ENCODE measurements at places on chromosomes 11 and 22.

- DNase-seq: no peak
Observed at GRCh38 chr22:30073743-30074142, 6.5 kb upstream of the HORMAD2 start.

GRCh38 chr11:16047073-16047472 lies 309.3 kb downstream of the SOX6 start:
- DNase-seq: no peak

DNA sequence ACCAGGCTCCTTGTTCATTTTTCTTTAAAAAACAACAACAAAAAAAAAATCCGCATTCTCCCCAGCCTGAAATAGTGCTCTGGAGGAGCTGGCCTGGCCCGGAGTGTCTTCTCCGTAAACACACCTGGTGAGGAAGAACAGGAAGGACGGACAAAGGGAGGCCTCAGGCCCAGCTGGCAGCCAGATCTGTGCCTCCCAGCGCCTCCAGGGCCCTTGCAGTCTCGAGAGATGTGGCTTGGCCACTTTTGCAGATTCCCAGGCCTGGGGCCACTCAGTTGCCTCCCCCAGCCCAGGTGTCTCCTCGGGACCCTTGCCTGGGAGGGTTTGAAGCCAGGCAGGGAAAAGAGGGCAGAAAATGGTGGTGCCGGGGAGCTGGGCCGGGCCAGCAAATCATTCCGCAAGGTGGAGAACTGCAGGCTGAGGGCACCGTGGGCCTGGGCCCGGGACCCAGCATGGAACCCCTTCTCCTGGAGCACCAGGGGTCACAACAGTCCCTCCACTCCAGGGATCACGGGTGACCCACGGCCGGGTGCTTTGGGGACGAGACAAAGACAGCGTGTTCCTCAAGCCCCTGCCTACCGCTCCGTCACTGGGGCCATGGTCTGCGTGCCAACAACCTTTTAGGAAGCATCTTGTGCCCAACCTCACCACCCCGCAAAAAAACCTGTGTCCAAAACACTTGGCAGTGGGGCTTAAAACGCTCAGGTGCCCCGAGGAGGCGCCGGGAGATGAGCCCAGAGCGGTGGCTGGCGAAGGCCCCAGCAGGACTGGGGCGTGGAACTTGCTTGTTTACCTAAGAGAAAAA lies 67.1 kb upstream of the WNT7B start:
- DNase-seq: peak; percentile 25

GRCh38 chr11:75582506-75582894 lies 20.4 kb downstream of the SERPINH1 start:
- no peak for DNase-seq

DNA sequence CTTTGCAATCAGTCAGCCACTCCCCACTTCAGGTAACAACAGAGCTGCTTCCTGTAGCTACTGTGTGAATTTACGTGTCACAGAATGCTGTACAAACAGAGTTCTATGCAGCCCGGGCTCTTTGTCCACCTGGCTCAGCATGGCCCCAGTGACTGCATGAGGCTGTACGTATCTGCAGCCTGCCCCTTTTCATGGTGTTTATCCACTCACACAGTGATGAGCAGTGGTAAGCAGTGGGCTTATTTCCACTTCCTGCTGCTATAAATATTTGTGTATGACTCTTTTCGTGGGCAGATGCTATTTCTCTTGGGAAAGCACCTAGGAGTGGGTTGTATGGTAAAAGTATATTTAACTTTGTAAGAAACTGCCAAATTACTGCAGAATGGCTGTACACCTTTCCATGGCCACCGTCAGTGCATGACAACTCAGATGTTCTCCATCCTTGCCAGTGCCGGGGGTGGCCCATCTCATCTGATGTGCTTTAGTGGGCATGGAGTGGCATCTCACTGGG lies 43.3 kb downstream of the MYEOV start:
- DNase-seq: peak; percentile 63

DNA sequence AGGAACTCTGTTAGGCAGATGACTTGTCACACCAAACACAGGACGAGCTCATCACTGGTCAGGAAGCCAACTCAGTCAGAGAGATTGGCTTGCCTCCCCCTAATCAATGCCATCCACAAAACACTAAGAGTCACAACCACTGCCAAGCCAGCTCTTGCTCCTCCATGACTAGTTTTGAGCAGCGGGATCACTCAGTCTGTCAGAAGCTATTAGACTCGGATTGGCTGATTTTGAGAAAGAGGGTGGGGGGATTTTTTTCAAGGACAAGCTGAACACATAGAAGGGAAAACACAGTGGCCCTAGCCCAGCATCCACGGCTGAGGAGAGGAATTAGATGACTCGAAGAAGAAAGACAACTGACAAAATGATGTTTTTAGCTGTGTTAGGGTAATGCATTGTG lies 55.9 kb downstream of the SEZ6L start:
- DNase-seq: no peak
